ENCODE measurements at places on chromosomes 7 and 10. TPM values are rescaled to one million over a fixed set of nuclear protein-coding genes. Genes with fewer than 3 reads are reported as not detected.

The ANKRD2 gene
- 2.5 TPM for total RNA-seq

The GLI3 gene
- 0.33 TPM for total RNA-seq

The SLC26A3 gene
- not detected for total RNA-seq

The MALRD1 gene
- not detected for total RNA-seq

The ARHGAP12 gene
- 24.0 TPM for total RNA-seq

The INHBA gene
- 0.50 TPM for total RNA-seq

The ADRA2A gene
- total RNA-seq, result 0.07 TPM

The MDFIC gene
- 24.0 TPM for total RNA-seq

The OR2A42 gene
- not detected for total RNA-seq

The BLNK gene
- total RNA-seq, result not detected

The UNC5B gene
- total RNA-seq, result 0.53 TPM
